ENCODE measurements at places on chromosomes 4 and X. TPM values are rescaled to one million over a fixed set of nuclear protein-coding genes. Genes with fewer than 3 reads are reported as not detected.

DNA sequence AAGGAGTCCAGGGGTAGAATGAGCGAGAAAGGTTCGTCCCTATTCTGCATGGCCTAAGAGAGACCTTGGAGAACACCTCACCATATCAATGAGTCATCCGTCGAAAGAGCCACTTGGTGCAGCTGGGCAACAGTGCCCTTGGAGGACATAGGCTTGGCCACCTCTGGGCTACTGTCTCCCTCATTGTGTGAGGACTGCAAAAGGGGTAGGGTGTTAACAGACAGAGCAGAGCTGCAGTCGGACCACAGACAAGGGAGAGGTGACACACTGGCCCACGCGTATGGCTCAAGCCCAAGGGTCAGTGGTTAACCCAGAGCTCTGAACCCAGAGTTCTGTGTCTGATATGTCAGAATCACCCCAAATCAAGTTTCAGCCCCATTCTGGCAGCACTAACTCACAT lies 118.2 kb upstream of the BMP3 start:
- no peak for DNase-seq

DNA sequence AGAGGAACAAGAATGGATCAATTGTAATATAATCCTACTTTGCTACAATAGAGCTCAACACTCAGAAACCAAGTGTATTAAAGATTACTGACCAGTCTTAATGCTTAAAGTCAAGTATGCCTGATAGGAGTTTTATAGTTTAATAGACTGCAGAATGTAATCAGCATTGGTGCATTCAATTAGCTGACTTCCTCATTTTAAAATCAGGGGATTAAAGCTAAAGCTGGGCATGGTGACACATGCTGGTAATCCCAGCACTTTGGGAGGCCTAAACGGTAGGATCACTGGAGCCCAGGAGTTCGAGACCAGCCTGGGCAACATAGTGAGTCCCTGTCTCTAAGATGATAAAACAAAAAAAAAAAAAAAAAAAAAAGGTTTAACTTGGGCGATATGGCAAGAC lies 10.8 kb downstream of the HNRNPDL start:
- no peak for DNase-seq

DNA sequence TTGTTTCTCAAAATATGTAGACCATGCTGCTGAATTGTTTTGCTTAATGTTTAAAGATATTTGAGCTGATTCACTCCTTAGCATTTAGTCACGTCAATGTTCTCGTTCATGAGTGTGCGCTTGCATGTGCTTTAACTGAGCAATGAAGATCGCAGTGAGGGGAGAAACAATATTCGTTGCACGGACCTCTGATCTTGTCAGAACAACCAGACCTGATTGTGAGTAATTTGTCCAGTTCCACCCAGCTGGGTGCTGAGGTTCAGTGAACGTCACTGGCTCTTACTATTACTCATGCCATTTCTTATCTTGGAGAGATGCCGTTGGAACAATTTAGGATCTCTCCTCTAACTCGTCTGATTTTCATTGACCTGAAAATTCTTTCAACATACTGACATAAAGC lies 15.0 kb upstream of the PRKX start:
- DNase-seq, result no peak

- peak; percentile 76 for DNase-seq
Measured at GRCh38 chr4:142516686-142517526, 329.2 kb downstream of the INPP4B start.

The STPG2 gene
- 0.40 TPM for total RNA-seq

Measured in PC-3 (cell line).